K562 (cell line): ENCODE measurements at places on chromosomes 5 and 9.

GRCh38 chr9:10050016-10050415 lies 562.8 kb downstream of the PTPRD start:
- DNase-seq = no peak

DNA sequence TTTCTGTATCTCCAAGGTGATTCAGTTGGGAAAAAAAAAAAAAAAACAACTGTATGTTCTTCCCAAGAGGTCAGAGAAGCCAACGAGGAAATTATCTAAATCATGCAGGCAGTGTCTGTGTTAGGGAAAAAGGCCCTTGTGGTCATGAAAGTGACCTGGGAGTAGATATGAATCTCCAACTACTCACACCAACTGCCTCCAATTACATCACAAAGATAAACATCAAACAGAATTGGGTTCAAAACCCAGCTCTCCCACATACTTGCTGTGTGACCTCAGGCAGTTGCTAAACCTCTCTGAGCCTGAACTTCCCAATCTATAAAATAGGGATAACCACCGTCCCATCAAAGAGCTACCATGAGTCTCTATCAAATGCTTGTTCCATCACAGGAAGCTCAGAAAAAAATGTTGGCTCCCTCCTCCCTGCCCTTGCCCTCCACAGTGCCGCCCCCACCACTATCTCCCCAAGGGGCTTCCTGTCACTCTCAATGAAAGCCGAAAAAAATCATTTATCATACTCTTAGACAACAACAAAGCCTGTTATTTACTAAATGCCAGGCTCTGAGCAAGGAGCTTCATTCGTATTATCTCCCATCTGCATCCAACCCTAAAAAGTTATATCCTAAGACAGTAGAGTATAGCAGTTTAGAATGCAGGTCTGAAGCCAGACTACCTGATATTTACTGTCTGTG lies 42.9 kb downstream of the CDK5RAP2 start:
- peak; percentile 37 for DNase-seq

DNA sequence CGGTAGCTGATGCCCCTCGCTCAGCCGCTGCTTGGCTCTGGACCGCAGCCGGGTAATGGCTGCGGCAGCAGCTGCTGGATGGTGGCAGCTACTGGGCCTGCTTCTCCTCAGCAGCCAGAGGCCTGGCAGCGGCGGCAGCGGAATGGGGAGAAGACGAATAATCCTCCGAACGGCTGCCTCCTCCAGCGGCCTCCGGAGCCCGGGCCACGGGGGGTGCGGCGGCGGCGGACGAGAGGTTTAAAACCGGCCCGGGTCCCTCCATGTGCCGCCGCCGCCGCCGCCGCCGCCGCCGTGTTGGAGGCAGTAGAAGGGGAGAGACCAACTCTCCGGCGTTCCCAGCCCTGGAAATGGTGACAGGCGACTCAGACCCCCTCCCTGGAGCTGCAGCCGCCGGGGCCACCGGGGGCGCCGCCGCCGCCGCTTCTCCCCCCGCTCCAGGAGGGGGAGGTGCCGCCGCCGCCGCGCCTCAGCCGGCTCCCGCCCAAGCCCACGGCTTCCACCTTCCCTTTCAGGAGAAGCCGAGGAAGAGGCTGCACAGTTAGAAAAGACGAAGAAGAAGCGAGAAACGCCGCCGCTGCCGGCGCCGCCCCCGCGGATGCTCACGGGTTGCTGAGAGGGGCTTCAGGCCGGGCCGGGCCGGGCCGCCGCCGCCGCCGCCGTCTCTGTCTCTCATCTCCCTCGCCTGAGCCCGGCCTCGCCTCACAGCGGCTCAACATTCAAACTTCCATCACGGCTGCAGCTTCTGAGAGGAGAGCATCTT lies 118.4 kb upstream of the PRSS3 start:
- peak; percentile 42 for DNase-seq

DNA sequence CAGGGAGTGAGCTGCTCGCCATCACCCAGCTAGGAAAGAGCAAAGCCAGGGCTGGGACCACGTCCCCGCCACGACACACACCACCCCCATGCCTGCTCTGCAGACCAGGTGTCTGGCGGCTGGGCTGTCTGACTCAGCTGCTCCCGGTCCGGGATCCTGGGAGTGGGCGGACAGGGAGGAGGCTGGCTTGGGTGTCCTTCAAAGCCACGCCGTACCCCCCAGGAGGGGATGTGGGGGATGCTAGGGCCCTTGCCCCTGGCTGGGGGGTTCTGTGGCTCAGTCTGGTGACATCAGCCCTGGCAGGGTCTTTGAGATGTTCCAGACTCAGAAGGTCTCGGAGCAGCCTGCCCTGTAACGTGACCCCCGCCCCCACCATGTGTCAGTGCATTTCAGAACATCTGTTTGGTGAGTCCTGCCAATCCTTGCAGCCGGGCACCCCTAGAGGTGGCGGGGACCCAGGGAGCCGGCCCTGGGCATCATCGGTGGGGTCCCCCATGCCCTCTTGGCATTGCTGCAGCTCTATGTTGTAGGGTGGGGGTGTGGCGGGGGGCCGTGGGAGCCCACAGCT lies 62.3 kb downstream of the HMCN2 start:
- DNase-seq = no peak

DNA sequence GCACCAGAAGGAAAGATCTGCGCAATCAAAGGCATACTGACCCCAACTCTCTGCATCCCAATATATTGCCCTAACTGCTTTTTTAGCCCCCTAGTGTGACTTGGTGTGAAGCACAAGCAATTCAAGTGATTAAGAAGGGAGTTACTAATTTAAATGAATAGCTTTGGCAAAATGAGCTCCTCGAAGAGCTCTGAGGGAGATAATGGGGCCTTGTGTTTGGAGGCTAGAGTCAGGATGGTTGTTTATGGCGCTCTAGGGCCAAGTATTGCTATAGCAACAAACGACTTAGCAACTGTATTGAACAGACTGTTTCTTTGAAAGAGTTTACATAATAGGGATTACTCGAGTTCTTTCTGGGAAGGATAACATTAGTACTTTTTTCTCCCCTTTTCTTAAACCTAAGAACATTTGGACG lies 11.5 kb upstream of the C5orf58 start:
- no peak for DNase-seq

DNA sequence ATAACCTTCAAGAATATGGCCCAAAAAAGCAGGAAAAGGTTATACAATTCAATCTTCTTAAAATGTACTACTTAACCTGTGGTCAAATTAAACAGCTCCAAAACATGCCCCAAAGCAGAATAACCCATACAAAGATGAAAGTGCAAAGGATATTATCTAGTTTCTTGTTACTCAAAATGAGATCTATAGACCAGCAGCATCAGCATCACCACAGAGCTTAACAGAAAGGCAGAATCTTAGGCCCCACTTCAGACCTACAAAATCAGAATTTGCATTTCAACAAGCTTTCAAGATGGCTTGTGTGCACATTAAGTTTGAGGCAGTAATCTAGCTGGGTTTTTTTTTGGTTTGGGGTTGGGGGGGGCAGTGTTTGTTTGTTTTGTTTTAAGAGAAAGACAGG lies 54.0 kb downstream of the SCAI start:
- DNase-seq = no peak

DNA sequence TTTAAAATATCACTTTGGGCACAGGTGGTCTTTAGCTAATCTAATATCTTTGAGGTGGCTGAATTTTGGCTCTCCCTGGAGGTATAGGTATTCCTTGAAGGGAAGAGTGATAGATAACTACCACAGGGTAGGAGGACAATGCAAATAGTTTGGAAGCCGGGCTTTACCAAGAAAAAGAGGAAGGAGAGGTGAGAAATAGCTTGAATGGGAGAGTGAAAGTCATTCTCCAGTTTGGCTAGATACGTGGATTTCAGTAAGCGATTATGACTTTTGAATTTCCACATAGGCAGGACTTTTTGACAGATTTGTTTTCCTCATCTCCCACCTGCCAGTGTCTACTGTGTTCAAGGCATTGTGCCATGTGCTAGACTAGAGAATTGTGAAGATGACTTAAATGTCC lies 45.5 kb downstream of the RASA1 start:
- no peak for DNase-seq

GRCh38 chr9:121510766-121511550 lies 11.3 kb upstream of the GGTA1 start:
- peak; percentile 17 for DNase-seq

GRCh38 chr5:101977729-101978345 lies 318.2 kb downstream of the SLCO4C1 start:
- peak; percentile 13 for DNase-seq

DNA sequence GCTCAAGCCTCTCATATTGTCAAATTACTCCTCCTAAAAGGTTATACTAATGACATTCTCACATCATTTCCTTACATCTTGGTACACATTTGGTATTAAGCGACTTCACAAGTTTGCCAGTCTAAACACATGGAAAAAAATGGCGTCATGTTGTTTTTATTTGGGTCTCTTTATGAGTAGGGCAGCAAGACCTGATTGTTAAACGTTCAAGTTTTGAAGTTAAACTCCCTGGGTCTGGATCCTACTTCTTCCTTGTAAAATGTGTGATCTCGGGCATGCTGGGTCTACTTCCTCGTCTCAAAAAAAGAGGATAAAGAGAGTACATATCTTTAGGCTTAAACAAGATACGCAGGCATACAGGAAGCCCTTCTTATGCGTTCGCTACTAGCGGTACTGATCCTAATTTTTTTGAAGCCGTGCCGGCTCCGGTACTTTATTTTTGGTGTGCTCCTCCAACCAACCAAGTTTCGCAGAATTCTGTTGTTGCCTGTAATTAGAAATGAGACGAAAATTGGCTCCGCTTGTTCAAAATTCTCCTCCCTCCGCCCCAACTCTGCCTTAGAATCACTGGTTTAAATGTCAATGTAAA lies 596 bp upstream of the CDC37L1 start:
- peak; percentile 24 for DNase-seq

GRCh38 chr5:32057187-32058096 lies 116.7 kb downstream of the GOLPH3 start:
- DNase-seq = no peak

DNA sequence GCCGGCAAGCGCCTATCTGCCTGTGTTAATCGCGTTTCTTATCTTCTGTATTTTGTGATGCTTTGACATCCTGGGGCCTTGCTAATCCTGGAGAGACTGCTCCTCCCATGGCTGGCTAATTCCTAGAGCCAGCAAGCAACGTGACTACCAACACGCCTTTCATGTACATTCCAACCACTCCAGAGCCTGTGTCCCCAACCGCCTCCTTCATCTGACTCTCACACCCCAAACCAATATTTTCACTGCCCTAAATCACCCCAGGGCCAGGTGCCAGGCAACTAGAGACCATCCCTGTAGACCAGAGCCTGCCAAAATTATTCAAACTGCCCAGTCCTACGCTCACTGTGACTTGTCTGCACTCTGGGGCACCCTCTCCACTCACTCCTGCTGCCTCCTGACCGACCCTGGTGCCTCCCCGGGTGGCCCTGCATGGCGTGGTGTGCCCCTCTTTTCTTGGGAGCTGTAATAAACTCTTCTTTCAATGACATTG lies 50.5 kb upstream of the COL5A1 start:
- no peak for DNase-seq

DNA sequence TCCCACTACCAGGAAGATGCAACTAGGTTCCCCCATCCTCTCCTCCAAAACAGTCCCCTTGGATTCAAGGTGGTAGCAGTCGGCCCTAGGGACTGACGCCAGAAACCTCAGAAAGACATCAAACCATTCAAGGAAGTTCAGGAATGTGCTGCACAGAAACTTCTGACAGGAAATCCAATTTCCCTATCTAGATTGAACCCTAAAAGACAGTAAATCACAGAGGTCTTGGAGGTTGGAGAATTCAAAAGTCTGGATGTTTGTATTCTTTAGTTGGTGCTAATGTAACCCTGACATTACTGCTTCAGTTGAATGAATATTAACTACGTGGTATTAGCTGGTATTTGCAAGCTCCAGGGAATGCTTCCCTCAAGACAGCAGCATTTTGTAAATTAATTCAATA lies 125.3 kb downstream of the SYK start:
- DNase-seq = no peak

GRCh38 chr5:177384134-177384533 lies at the start of gene SLC34A1:
TSS of gene SLC34A1 (plus strand) at chr5:177384434. CDS start at chr5:177385742, 1,308 bp downstream.
- DNase-seq = no peak

GRCh38 chr9:68852941-68853340 lies 147.9 kb downstream of the PIP5K1B start:
- no peak for DNase-seq

DNA sequence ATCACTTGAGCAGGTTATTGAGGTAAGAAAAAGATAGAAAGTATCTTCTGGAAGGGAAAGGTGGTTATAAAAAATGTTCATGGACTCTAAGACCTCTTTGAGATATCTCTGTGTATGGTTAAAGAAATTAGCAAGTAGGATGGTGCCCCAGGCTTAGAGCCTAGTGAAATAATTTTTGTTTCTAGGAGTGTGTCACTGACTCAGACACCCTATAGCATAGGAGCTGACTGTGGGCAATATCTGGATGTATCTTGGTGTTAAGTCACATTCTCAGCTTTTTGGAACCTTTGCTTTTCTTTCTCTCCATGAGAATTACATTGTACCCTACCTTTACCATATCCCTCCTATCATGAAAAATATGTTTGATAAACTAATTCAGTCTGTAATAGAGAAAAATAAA lies 12.0 kb downstream of the MACIR start:
- no peak for DNase-seq

GRCh38 chr9:92393686-92394085 lies 10.7 kb downstream of the OGN start:
- DNase-seq = no peak

DNA sequence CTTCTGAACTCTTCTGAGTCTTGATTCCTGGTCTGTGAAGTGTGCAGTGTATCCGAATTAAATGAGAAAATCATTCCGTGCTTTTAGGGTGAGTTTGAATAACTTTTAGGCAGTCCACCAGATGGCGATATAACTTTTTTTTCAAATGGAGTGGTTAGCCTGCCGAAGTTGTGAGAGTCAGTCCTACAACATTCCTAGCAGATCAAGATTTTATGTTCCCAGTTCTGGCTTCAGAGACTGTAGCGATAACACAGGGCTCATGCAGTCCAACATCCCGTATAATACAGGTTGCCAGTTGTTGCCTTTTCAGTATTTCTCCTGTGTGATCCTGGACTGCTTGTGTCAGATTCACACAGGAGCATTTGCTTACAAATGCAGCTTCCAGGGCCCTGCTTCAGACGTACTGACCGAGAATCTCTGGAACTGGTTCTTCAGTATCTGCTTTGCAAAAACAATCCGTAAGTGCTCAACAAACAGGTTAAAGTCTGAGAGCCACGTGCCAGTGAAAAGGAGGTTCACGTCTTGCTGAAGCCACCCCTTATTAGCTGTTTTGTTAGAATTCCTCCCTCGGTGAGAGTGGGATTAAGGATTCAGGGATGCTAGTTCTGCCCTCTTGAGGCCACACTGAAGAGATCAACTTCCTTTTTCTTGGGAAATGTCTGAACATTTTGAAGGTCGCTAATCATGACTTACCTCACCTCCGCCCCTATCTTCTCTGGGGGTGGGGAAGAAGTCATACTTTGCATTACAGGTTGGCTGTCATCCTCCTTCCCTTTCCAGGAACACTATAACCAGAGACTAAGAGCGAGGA lies 22.8 kb downstream of the SMIM3 start:
- DNase-seq = peak; percentile 53
